Ascending aorta (tissue), 2 donors: ENCODE measurements at places on chromosomes 13 and 19.
A peak's percentile ranks its signal among the peaks of the same experiment; 100 is the strongest.

DNA sequence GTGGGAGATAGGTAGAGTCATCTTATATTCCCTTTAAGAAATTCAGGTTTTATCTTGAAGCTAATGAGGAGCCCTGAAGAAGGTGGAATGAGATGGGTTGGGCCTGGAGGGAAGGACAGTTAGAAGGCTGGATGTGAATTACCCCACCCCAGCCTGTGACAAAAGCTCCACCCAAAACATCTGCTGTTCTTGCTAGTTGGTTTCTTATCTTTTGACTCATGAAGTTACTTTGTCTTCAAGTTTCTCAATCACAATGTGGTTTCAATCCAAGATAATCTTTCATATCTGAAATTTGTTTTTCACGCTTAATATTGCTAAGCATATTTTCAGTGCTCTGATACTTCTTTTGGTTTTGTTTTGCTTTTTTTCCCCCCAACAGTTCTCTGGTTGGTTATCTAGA is 38.3 kb upstream of the HMGB1 start:
- no peak for DNase-seq

DNA sequence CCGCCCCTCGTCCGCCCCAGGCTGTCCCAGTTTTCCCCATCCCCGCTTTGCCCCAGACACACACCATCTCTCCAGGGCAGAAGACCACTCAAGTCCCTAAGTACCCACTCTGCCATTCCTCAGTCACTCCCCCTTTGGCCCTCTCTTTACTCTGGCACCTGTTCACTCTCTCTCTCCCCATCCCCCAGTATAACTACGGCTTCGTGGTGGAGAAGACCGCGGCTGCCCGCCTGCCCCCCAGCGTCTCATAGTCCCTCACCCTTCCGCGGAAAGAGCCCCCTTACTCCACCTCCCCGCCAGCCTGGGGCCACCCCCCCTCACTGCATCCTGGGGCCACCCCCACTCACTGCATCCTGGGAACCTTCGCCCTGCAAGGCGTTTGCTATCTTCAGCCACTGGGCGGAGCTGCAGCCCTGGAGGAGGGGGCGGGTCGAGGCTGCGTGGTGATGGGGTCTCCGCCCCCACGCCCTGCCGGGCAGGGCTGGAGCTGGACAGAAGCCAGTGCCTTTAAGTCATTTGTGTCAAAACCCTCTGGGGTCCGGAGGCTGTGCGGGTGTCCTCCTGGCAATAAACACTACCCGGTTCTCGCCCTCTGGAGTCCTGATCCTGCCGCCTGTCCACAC is 5.0 kb downstream of the MVB12A start:
- no peak for DNase-seq

GRCh38 chr13:47908197-47908902 is 92.7 kb downstream of the SUCLA2 start:
- DNase-seq, result no peak

DNA sequence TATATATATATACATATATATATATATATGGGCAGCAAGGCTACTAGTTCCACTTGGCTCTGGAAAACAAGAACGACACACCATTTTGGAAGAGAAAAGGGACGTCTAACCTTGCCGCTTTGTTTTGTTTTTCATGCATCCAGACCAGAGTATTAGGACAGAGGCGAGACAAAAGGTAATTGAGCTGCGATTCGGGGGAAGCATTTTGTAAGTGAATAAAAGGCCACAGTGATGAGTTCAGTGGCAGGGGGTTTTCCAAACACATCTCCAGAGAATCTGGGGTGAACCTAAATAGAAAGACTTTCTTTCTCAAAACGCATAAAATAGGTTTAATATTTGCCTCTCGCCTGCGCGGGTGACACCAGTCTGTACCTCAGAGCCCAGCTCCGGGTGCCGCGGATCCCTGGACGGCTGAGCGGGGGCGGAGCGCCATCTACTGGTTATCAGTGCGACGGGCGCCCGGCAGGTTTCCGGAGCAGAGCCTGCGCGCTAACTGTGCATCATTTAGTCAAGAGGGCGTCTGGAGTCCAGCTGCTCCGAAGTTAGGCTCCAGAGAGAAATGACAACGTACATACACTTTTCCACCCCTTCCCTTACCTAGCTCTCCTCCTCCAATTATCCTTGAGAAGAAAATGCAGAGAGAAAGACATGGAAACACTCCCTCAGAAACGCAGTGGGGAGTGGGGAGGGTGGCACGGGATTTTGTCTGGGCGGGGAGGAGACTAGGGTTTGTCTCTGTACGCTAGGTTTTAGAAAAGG is 262.3 kb downstream of the TBC1D4 start:
- peak; percentile 83 for DNase-seq

- DNase-seq, result no peak
Measured at GRCh38 chr13:26377038-26377437, 123.1 kb downstream of the CDK8 start.

- no peak for DNase-seq
Measured at GRCh38 chr19:5074407-5074806, 105.5 kb downstream of the KDM4B start.

- no peak for DNase-seq
Measured at GRCh38 chr13:112346173-112346898, 29.8 kb upstream of the SPACA7 start.

- DNase-seq, result no peak
Measured at GRCh38 chr19:42191855-42192254, 25.6 kb downstream of the DEDD2 start.

DNA sequence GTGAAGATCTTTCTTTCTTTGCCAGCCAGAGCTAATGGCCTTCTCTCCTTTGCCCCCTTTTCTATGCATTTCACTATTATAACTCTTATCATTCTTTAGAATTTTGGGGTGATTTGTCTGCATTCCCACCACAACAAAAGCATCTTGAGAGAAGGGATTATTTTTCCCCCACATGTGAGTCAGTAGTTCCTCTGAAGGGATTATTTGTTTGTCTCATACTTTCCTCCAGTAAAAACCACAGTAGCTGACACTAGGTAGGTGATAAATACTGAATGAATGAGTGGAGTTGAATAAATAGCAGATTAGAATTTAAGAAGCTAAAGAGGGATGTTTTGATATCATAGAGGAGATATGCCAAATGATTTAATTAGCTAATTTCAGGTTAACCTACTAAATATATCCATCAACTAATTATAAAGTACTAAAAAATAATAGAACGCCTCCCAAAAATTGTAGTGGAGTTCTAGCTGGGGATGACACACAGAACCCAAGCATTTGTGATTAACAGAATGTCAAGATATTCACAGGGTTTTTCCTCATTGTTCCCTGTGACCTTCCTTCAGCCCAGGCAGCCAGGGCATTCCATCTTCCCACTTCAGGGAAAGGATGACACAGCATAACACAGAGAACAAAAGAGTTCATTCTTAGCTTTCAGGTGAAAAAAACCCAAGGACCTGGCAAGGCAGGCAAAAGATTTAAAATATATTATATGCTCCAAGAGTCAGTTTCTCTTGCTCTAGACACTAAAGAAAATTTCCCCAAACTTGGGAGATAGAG is 3.5 kb upstream of the TBC1D4 start:
- DNase-seq, result no peak

- DNase-seq, result no peak
Measured at GRCh38 chr19:54123682-54124081, 8.1 kb downstream of the PRPF31 start.

DNA sequence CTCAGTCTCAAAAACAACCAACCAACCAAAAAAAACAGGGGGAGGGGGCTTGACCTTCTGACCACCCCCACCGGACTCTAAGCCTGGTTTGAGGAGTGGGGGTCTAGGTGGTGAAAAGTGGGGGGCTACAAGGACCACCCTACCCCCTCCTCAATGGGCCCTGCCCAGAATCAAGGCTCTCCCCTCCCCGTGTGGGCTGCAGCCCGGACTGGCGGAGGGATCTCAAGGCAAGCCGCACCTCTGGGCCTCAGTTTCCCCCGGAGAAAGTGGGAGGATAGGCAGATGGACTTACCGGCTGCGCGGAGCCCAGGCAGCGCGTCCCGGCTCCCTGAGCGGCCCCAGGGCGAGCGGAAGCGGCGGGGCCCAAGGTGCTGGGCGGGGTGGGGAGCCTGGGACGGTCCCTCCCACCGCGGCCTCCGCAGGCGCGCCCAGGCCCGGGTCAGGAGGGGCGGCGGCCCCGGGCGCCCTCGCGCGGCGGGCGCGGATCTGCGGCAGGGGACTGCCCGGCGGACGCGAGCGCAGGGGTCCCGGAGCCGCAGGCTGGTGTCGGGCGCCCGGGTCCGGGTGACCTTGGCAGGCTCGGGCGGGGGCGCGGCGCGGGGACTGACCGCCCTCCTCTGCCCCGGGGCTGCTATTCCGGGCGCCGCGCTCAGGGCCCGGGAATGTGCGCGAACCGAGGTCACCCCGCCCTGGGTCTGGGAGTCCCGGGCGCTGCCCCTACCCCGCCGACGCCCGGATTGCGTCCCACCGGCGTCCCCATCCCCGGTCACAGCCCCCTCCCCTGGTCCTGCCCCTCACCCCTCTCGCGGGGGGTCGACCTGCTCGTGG is at the start of gene ADAMTSL5:
Gene ADAMTSL5, minus strand, starts transcription at position 349 of the 828 bp plus-strand sequence. CDS start 2,076 bp downstream, outside the sequence.
- DNase-seq, result no peak

GRCh38 chr19:18385675-18386542 is at the start of gene GDF15:
Gene GDF15 (plus strand): TSS chr19:18386158. CDS start chr19:18386190, 32 bp downstream.
- DNase-seq, result no peak

GRCh38 chr19:42052241-42052863 is 17.7 kb downstream of the GRIK5 start:
- no peak for DNase-seq

DNA sequence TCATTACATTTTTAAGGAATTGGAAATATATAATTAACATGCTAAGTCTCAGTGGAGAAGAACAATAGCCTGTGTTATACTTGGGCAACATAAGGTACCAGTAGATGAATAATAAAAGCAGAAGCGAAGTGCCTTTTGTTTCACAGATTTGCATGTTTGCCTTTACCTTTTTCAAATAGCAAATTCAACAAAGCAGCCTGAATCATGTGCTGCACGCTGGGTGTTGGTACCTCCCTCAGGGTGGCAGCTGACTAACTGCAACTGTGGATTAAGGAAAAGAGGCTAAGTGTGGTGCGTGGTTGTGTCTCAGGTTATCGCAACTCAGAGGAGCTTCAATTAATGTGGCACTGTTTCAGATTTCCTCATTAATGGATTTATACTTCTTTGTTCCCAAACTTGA is 189.0 kb downstream of the LMO7 start:
- no peak for DNase-seq

DNA sequence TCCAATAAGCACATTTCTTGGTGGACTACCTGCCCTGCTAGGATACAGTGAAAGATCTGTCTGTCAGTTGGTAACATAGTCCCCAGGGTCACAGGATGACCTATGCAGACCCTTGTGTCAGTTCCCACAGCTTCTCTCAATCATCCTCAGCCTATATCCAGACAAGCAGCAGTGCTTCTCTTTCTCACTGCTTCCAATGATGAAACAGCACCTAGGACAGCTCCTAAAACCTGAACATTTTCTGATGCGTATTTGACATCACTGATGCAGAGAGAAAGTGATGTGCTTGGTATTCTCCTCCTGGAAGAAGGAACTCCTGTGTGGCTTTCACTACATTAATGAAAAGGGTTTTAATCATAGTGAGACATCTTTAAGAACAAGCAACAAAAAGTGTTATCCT is 43.7 kb downstream of the ZNF557 start:
- DNase-seq, result no peak

DNA sequence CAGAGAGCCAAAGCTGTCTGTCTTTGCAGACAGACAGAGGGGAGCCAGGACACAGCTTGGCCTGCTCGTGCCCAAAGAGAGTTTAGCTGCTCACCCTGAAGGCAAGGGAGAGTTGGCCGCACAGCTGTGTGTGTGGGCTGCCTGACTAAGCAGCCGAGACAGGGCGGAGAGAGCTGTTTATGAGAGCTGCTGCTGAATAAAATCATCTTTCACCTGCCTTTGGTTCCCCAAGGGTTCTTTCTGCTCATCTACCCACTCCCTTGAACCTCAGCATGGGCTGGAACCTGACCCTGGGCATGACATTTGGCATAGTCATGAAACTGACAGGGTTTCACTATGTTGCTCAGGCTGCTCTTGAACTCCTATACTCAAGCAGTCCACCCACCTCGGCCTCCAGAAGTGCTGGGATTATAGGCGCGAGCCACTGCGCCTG is 98.2 kb downstream of the RBM26 start:
- DNase-seq, result no peak

GRCh38 chr13:76043874-76044273 is 407.7 kb downstream of the LMO7 start:
- no peak for DNase-seq

- DNase-seq, result peak; percentile 27
Measured at GRCh38 chr13:99963816-99964339, 7.7 kb downstream of the ZIC5 start.

DNA sequence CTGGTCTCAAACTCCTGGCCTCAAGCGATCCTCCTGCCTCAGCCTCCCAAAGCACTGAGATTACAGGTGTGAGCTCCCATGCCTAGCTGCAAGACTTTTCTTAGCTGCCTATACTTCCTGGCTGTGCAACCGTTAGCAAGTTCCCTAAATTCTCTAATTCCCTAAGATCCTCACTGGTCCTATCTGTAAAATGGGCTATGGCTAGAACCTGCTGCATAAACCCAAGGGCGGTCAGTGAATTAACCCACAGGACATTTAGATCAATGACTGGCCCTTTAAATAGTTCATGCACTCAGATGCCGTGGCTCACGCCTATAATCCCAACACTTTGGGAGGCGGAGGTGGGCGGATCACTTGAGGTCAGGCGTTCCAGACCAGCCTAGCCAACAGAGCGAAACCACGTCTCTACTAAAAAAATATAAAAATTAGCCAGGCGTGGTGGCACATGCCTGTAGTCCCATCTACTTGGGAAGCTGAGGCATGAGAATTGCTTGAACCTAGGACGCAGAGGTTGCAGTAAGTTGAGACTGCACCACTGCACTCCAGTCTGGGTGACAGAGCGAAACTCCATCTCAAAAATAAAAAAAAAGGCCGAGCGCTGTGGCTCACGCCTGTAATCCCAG is 4.1 kb upstream of the C19orf53 start:
- no peak for DNase-seq

DNA sequence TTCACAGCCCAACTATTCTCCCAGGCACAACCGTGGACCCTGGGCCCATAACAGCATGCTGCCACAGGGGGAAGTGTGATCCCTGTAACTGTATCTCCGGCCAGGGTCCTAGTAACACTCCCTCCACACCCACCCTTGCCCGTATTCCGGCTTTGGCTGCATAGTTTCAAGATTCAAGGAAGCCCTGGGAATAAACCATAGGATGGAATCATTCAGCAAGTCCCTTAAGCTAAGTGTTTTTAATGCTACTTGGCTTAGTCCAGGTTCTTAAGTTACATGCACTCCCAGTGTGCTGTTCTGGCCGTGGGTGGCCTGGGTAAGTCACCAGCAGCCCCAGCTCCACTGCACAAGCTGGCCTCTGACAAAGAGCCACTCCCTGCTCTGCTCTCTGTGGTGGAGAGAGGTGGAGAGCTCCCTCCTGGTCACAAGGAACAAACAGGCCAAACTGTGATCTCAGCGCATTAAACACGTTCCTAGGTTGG is 532.4 kb upstream of the SGCG start:
- no peak for DNase-seq

- no peak for DNase-seq
Measured at GRCh38 chr19:41876847-41877832, at the start of gene CD79A. Gene CD79A (plus strand): TSS chr19:41877279. CDS start chr19:41877305, 26 bp downstream.
